ENCODE measurements at places on chromosomes 12 and 14.

DNA sequence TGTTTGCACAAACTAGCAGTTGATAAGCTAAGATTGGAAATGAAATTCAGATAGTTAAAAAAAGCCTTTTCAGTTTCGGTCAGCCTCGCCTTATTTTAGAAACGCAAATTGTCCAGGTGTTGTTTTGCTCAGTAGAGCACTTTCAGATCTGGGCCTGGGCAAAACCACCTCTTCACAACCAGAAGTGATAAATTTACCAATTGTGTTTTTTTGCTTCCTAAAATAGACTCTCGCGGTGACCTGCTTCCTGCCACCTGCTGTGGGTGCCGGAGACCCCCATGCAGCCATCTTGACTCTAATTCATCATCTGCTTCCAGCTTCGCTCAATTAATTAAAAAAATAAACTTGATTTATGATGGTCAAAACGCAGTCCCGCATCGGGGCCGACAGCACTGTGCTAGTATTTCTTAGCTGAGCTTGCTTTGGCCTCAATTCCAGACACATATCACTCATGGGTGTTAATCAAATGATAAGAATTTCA is 335.6 kb downstream of the TMEM121 start:
- no peak for DNase-seq

- DNase-seq: no peak
Observed at GRCh38 chr12:27539191-27539631, 15.2 kb downstream of the PPFIBP1 start.

DNA sequence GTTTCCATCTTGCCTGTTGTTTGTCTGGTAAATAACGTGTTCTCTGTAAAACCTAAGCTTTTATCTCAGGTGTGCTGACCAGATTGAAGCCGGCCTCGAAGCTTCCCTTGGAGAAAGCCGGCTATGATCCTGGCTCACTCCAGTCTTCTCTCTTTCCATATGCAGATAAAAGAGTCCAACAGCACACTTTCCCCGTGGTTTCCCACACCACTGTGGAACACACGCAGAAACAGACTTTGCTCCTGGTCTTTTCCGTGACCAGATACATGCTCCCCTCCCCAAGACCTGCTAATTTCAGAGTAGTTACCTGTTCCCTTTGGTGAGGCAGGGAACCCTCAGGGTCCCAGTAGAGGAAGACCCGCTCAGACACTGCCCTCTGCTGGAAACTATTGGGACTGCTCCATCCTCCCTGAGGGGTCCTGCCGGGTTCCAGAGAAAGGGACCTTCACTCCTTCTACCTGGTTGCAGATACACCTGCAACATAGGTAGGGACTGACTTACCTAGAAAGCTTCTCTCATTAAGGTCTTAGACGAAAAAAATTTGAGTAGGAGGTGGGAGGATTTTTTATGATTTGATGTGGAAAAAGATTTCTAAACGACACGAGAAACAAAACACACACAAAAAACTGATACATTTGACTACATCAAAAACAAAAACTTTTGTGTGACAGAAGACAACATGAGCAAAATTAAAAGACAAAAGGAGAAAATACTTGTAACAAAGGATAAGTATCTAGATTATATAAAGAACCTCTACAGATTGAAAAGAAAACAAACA is 415.4 kb upstream of the CCDC196 start:
- no peak for DNase-seq

- no peak for DNase-seq
Observed at GRCh38 chr14:86654558-86655184, 1124.7 kb downstream of the FLRT2 start.

DNA sequence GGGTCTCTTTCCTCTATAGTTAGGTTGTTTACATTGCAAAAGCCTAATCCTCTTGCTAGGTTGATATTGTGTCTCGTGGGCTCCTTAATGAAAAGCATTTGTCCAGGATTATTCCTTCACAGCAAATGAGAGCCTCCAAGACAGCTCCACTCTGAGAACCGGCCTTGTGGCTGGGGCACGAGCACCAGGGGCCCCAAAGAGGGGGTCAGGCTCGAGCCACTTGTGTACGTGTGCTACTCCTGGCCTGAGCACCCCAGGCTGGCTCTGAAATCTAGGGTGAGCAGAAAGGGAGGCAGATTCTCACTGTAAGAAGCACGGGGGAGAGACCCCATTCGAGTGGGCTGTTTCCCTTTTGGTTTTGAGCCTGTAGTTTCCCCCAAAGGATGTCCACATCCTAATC is 45.0 kb upstream of the FZD10 start:
- DNase-seq: no peak

GRCh38 chr12:115210533-115211252 is 526.7 kb upstream of the TBX3 start:
- no peak for DNase-seq

DNA sequence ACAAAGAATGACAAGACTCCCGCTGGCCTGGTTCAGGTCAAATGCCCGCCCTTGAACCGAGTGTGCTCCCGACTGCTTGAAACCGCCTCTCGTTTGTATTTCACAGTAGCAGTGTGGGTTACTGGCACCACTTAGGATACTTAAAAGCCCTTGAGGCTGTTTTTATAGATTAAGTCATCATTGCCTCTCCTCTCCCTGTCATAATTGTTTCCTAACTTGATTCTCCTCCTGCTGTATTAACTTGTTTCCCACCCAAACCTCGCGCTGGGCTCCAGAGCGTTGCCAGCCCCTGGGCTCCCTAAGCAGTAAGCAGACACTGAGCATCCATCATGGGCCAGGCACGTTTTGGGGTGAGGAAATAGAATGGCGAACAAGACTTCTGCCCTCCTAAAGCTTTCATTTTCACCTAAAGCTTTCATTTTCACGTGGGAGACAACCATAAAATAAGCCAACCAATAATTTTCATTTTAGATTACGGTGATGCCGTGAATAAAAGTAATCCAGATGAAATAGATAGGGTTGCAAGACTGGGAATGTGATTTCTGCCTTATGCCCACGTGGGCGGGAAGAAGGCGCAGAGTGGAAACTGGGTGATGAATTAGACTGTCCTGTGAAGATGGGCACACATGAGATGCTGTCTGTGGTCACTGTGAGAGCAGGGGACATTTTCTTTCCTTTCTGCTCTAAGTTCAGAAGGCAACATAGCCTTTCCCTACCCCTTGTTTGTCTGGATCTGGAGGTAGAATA is 97.5 kb downstream of the PPP2R5C start:
- no peak for DNase-seq

GRCh38 chr12:41202051-41202450 is 13.9 kb downstream of the PDZRN4 start:
- DNase-seq: no peak

GRCh38 chr14:48193893-48194292 is 518.5 kb upstream of the MDGA2 start:
- no peak for DNase-seq

DNA sequence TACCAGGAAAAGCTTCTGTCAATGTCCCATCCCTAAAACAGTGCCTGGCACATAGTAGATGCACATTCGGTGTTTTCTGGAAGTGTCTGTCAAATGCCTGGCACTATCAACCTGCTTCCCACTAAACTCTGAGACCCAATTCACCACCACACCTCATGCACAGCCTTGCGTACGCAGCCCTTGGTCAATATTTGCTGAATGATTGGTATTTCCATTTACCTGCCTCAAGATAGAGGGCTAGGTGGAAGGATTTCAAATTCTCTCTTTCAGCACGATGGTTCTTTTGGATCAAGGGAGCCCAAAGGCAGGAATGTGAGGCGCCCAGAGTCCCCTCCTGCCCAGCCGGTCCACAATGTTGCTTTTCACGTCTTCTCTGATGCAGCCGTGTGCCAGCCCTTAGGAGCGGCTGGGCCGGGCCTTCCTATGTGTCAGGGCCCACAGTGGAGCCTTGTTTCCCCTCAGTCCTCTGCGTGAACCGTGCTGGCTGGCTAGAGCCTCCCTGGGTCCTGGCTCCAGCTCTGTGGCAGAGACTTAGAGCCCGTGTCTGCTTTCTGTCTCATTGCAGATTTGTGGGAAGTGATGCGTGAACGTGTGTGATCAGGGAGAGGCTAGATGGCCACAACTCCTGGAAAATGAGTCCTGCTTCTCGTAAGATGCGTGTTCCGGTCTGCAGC is 99.9 kb upstream of the RFLNA start:
- no peak for DNase-seq

DNA sequence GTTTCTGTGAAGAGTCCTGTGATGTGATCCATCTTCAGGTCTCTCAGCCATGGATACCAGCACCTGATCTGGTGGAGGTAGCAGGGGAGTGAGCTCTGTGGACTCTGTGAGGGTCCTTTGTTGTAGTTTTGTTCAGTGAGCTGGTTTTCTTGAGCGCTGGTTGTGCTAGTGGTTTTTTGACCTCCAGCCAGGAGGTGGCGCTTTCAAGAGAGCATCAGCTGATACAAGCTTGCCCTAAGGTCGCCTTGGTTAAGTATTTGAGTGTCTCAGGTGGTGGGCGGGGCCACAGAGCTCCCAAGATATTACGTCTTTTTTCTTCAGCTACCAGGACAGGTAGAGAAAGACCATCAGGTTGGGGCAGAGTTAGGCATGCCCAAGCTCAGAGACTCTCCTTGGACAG is 139.7 kb downstream of the TTLL5 start:
- no peak for DNase-seq

- no peak for DNase-seq
Observed at GRCh38 chr12:124592481-124593160, 25.2 kb upstream of the NCOR2 start.

DNA sequence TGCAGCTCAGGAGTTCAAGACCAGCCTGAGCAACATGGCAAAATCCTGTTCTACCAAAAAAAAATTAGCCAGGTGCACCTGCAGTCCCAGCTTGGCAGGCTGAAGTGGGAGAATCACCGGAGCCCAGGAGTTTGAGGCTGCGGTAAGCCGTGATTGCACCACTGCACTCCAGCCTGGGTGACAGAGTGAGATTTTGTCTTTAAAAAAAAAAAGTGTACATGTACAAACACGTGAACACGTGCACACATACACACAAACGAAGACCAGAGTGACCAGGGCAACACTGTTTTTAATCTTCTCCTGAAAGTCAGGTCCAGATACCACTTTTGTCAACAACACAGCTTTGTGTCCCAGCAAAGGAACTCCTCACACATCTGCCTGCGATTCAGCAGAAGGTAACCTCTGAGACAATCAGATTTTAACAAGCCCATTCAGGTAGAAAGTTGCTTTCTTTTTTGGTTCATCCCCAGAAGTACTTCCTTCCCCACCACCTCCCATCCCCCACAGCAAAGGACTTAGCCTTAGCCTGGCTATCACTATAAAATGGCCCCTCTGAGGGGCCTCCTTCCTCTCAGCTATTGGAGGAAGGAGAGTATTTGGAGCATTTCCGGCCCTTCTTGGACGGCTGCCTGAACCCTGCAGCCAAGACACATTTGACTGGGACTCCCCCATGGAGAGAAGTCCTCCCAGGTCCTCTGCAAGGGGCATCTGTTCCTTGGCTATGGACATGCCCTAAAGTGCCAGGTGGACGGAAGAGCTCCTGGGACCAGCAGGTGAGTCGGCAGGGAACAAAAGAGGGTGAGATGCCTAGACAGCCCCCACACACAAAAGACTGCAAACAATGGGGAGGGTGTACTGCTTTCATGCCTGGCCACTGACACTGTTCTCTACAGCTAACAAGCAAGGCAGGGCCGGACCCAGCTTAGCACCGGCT is 9.8 kb downstream of the CTDSP2 start:
- DNase-seq: no peak

GRCh38 chr12:116916714-116917114 is 6.0 kb downstream of the FBXW8 start:
- no peak for DNase-seq

DNA sequence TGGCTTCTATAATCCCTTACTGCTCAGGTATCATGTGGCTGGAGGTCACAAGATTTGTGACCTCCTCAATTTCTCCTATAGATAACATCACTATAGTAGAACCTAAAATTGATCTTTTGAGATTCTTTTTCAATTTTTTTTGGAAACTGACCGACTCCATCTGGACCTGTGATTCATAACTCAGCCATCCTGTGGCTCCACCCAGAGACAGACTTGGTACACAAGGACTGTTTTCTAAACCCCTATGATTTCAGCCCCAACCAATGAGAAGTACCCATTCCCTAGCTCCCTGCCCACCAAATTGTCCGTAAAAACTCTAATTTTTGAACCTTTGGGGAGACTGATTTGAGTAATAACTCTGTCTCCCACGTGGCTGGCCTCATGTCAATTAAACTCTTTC is 148.9 kb downstream of the SYT10 start:
- no peak for DNase-seq

- no peak for DNase-seq
Observed at GRCh38 chr12:130835011-130835410, 4.0 kb downstream of the STX2 start.

GRCh38 chr12:104059963-104060362 is 4.4 kb upstream of the HCFC2 start:
- no peak for DNase-seq

All from thoracic aorta (tissue), 2 donors.